ENCODE measurements at places on chromosomes 2 and 18.

- DNase-seq = no peak
These were observed 88.5 kb upstream of the EMILIN2 start for GRCh38 chr18:2758309-2758708.

DNA sequence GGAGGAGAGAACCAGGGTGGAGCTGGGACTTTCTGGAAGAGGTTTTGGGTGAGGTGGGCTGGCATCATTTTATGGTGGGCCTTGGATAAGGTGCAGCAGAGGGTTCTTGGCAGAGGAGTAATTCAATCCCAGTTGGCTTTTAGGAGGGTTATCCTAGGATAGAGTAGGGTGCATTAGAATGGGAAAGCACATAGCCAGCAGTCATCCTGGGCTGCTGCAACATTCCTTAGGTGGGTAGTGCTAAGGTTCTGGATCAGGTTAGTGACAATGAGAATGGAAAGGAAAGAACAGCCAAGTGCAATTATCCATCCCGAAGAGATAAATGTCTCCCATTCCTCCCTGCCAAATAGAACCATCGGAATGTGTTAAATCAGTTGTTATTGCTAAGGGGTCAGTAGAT is 157.3 kb upstream of the SPRED2 start:
- DNase-seq = no peak

GRCh38 chr18:10121786-10122515 is 208.1 kb downstream of the VAPA start:
- no peak for DNase-seq

DNA sequence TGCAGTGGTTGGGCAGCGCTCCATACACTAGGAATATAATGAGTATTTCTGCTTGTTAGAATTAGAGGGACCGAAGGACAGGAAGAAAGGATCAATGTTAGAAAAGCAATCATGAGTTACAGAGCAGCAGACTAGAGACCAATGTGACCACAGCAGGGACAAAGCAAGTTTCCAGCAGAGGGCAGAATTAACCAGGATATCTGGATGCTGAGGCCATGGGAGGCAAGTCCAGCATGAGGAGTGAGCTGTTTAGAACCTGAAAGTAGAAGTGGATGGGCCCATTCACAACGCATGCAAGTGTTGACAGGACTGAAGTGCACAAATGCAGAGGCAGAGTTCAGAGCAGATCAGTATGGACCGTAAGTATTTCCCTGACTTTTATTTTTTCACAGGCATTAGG is 910.4 kb upstream of the GYPC start:
- peak; percentile 84 for DNase-seq

DNA sequence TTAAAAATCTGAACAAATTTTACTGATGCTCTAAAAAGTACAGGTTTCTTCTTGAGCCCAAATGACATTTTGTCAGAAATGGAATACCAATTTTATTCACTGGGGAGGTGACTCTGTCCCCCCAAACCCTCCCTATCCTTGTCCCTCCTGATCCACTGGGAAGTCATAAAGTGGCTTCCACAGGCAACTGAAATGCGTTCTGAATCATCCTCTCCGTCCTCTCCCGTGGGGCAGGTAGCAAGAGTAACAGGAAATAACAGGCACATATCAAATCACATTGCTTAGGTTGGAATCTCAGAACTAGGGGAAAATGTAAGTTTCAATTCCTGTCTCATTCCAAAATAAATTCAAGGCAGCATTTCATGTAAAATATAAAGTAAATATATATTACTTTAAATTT is 44.5 kb downstream of the MYL12B start:
- DNase-seq = no peak

DNA sequence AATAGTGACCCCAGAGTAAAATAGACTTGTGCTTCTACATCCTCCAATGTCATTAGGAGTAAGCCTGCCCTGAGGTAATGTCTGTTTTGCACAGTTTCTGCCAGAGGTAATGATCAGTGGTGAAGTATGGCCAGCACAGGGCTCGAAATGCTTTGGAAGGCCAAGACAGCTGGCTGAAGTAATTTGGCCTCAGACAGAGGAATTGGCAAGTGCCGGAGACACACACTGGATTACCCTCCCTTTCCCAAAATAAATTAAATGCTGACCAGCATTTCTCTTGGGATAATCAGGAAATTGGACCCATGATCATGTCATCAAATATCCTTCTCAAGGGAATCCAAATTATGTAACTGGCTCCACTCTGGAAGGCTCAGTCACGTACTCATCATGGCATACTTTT is 379.0 kb upstream of the CHST9 start:
- DNase-seq = no peak

DNA sequence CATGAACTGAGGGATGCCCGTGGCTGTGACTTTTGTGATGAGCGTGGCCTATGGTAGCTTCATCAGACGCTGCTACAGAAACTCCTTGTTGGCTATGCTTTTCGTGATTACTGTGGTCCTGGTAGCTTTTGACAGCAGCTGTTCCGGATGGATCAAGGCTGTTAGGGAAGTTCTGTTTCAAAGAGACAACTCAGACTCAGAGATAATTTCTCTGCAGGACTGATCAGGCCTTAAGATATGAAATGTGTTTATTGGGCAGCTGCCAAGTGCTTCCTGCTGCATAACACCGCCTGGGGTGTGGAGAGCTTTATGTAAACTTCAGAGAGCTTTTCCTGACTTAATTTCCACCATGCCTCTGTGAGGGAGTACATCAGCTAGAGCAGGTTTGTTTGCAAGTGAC is 243.8 kb downstream of the TSN start:
- no peak for DNase-seq

- DNase-seq = no peak
These were observed 118.8 kb downstream of the ABCA12 start for GRCh38 chr2:215019521-215020145.

DNA sequence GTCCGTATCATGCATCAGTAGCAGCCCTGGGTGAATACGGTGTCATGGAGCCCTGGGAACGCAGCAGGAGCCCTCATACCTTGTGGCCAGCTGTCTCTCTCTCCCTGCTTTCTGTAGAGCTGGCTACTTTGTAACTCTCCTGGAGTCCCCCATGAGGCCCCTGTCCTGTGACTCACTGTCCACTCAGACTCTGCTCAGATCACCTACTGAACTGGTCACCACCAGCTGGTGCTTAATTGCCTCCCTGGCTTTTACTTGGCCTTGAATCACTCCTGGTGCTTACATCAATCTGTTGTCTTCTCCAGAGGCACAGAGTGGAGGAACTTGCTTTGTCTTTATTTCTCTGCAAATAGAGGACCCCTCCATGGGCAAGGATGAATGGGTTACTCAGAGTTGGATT is 172.7 kb downstream of the HRH4 start:
- no peak for DNase-seq

DNA sequence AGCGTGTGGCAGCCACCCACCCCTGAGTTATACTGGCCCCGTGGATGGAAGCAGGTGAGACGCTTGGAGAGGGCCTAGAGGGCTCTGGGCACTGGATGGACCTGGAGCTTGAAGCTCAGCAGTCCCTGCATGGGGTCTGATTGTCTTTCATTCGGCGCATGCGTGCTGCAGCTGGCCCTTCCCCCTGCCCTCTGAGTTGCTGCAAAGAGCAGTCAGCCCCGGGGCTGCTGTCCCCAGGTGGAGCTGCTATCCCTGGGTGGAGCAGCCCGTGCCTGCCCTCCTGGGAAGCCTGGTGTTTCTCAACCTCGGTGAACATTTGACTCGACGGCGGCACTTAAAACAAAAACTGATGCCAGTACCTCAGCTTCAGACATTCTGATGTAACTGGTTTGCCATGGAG is 29.6 kb downstream of the IGFBP5 start:
- no peak for DNase-seq

DNA sequence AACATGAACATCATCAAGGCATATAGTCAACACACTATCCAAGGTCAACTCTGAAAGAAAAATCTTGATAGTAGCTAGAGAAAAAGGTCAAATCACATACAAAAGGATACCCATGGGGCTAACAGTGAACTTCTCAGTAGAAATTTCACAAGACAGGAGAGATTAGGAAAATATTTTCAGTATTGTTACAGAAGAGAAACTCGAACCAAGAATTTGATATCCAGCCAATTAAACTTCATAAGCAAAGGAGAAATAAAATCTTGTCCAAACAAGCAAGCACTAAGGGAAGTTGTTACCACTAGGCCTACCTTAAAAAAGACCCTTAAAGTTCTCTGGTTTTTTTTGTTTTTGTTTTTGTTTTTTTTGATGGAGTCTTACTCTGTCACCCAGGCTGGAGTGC is 242.5 kb downstream of the EXOC6B start:
- no peak for DNase-seq

- no peak for DNase-seq
These were observed 30.0 kb downstream of the CFAP221 start for GRCh38 chr2:119574108-119574815.

GRCh38 chr18:32405588-32405987 is 65.1 kb downstream of the GAREM1 start:
- DNase-seq = no peak

DNA sequence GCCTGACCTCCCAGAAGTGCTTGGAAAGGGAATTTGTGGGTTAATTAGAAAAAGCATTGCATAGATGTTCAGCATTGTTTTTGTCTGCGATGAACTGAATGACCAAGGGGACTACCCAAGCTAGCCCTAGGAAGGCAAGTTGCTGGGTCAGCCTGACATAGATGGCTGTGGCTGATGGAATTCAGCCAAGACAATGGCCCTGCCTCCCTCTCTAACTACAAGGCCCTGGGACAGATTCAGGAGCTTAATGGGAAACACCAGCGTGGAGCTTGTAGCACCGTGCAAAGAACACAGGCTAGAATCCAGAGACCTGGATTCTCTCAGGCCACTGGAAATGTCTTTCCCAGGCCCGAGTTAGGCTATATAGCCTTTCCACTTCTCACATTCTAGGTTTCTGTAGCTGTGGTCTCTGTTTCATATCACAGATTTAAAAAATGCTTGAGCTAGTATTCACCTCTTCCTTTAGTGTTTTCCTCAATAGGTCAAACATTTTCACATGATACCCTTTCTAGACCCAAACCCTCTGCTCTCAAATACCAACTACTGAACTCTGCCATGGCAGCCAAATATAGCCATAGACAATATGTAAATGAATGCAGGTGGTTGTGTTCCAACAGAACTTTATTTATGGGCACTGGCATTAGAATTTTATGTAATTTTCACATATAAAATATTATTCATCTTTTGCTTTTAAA is 294.3 kb upstream of the MEX3C start:
- DNase-seq = no peak

DNA sequence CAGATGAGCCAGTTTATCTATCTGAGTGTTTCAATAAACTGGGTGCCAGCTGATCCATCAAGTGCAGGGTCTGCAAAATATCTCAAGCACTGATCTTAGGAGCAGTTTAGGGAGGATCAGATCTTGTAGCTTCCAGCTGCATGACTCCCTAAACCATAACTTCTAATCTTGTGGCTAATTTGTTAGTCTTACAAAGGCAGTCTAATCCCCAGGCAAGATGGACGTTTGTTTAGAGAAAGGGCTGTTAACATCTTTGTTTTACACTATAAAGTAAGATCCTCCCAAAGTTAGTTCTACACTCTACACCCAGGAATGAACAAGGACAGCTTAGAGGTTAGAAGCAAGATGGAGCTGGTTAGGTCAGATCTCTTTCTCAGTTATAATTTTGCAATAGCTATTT is 28.7 kb upstream of the HNMT start:
- DNase-seq = no peak

DNA sequence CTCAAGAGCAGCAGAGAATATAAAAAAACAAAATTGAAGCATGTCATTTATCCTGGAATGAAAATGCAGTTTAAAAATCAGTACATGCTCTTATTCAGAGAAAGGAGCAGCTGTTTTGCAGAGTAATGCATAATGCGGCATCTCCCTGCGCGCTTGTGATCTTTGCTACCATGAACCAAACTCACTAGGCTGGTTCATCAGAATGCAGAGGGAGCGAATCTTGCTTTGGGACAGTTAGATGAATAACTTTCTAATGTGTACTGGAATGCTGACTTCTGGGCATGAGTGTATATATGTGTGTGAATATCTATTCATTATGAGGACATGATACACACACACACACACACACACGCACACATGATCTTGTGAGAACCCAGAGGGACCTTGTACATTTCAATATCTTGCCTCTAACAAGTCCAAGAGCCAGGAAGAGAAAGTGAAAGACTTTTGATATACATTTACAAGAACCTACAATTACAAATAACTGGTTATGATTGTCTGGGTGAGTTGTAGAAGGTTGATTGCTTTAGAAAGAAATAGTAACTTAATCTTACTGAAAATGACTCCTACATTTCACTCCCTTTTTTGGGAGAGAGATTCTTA is 54.1 kb upstream of the THOC1 start:
- no peak for DNase-seq

DNA sequence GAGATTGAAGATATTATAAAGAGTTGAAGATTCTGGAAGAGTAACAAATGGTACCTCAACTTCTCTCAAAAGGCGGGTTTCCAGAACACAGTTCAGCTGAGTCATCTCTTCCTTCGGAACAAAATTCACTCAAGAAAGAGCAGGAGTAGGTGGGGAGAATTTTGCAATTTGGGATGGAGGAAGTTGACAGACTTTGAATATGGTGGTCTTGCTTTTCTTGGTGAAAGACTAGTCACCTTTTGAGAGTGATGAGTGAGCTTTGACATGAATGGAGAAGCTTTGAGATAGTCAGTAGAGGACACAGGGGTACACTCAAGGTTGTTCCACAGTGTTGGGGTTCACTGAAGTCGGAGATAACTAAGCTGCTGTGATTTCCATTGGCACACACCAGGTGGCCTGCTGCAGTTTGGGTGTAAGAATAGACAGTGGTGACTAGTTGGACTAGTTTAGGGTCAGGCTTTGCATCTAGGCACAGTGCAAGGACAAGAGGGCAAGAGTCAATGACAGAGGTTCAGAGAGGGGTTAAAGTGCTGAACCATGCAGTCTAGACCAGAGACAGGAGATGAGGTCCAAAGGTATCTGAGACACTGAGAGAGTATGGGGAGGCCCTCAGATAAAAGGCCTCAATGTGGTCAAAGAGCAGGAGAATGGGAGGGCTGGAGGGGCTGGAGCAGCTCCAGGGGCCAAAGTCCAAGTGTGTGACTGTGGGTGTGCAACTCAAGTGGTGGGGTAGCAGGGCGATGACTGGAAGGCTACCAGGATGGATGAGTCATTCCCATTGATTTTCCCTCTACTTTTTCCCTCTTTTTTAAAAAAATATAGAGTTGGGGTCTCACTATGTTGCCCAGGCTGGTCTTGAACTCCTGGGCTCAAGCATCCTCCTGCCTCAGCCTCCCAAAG is 7.7 kb downstream of the CCL20 start:
- no peak for DNase-seq

DNA sequence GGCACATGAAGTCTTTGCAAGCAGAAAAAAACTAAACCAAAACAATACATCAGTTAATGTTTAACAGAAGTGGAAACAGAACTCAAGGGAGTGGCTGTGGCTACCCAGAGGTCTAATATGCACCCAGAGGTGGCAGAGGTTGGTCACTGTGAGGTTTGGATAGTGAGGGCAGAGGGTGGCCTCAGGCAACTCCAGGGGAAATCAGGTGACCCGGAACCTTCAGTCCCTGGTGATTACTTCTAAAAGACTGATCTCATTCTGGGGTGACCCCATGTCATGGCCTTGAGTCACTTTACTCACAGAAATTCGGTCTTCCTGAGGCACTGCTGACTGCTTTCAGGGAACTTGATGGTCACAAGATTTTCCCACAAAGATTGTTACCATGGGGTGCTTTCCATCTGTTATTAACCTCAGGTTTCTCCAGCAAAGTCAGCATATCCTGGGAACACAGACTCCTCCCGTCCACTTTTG is 99.4 kb downstream of the TMEM17 start:
- no peak for DNase-seq

GRCh38 chr2:11778923-11779757 is 32.7 kb downstream of the LPIN1 start:
- peak; percentile 80 for DNase-seq

- DNase-seq = no peak
These were observed 2.4 kb downstream of the CWC22 start for GRCh38 chr2:180004731-180005130.
